ENCODE measurements at places on chromosomes 11 and 22.

- DNase-seq: no peak
Observed at GRCh38 chr11:75633409-75634066, 35.3 kb downstream of the MAP6 start.

DNA sequence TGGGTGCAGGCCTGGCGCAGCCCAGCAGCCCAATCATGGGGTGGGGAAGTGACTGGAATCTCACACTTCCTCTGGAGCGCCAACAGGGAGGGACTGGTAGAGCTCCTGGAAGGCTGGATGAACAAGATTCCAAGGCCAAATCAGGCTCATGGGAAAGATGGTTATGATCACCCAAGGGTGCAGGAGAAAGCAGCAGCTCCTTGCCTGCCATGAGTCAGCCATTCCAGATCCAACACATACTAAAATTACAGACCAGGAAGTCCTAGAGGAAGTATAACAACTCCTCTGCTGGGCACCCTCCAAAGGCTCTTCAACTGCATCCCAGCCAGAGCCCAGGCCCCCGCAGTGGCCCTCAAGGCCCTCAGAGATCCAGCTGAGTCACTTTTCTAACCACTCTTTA is 427.3 kb downstream of the TENM4 start:
- no peak for DNase-seq

DNA sequence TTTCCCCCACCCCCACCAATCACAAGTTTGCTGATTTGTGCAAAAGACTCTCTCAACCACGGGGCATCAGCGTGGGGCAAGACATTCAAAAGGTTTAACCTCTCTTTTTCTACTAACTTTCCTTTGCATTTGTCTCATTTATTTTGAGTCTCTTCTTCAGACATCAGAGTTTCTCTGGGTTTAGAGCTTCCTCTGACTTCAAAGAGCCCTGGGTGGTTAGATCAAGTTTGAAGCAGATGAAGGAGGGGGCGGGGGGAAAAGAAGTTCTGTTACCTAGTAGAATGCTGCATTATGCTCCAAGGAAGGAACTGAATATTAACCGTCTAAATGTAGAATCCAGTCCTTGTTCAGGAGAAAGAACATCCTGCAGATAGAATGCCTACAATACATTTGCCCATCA is 24.5 kb downstream of the GAS2 start:
- no peak for DNase-seq

GRCh38 chr11:42255906-42256305 is 796.5 kb upstream of the LRRC4C start:
- no peak for DNase-seq

GRCh38 chr11:76233196-76233921 is 27.1 kb upstream of the WNT11 start:
- DNase-seq: no peak

DNA sequence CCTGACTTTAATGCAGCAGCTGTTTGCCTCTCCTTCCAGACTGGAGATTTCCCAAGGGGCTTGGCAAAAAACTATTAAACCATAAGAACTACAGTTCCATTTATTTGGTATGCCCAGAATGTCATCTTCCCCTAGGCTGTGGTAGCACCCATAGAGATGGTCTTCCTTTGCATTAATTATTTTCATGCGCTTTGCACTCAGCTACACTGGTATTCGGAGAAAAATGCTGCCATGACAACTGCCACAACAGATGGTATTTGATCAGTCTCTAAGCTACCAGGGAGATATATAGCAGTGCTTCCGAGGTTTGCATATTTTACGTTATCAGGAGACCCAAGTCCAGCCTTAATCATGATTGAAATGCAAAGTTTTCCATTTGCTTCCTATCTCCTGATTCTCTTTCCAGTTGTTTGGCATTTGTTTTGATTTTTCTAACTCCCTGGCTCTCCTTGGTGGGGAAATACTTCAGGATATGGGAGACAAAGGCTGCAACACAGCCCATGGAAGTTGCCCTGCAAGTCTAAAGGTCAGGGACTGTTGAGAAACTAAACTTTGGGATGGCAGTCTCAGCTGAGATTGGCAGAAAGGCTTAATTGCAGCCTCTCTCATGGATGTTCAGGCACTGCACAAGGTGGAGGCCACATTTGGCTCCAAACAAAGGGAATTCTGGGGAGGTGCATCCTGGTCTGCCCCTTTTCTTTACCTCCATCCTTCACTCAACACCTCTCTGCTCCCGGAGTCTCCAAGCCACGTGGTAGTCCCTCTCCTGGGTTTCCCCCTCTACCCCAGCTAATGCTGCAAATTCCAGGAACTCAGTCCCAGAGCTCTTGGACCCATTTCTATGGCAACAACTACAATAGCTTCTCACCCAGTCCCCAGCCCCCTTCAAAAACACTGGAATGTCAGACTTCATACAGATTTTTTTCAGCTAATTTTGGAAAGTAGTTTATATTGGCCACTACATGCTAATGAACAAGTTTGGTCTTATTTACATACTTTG is 151.8 kb downstream of the NAV2 start:
- DNase-seq: no peak

DNA sequence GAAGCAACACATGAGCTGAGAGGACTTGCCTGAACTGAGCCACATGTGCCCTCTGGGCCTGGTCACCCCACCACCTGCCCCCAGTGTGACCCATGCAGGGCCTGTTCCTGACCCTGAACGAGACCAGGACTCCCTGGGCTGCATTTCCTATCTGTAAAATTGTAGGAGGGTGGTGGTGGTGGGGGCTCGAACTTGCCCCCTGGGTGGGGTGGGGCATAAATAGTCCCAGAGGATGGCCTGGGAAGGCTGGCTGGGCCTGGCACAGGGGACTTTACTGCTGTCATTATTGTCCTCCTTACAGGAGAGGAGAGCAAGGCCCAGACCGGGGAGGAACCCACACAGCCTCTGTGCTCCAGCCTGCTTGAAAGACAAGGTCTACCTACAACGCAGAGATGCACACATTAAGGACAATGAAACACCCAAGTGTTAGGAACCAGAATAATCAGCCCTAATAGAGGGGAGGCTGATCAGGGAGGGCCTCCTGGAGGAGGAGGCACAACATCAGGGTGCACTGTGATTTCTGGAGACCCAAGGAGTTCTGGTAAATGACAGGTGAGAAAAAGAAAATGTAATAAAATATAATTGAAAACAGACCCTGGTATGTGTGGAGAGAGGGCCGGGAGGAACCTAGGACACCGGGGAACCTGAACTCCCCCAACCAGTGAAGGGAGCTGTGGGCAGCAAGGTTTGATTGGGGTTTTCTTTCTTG is 2.8 kb upstream of the AIFM3 start:
- DNase-seq: no peak

GRCh38 chr11:1197431-1197885 is 25.4 kb upstream of the MUC5B start:
- no peak for DNase-seq

DNA sequence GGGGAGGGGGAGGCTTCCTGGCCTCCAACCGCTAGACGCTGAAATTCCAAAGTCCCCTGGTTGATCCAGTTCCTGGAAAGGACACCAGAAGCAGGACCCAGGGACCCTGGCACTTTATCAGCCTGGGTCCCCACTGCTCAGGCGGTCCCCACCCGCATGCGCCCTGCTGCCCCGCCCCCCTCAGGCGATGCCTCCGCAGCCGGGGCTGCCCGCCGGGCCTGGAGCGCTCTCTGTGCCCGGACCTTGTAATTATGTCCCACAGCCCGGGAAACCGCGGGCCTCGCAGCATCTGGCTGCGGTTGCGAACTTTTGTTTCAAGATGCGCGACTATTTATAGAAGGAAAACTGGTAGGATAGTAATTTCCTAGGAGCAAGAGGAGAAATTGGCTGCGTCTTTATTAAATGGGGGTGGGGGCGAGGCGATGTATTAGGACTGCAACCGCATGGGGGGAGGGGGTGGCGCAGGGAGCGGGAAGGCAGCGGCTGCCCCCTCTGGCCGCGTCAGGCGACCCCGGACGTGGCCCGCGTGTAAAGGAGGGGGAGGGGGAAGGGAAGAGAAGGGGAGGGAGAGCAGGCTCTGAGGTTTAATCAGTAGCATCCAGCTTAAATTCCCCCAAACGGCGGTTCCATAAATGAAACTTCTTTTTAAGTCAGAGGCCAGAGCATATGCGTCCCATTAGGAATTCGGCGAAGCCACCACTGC is 6.1 kb downstream of the WNT7B start:
- no peak for DNase-seq

GRCh38 chr22:45224988-45225731 is 15.5 kb downstream of the KIAA0930 start:
- no peak for DNase-seq

DNA sequence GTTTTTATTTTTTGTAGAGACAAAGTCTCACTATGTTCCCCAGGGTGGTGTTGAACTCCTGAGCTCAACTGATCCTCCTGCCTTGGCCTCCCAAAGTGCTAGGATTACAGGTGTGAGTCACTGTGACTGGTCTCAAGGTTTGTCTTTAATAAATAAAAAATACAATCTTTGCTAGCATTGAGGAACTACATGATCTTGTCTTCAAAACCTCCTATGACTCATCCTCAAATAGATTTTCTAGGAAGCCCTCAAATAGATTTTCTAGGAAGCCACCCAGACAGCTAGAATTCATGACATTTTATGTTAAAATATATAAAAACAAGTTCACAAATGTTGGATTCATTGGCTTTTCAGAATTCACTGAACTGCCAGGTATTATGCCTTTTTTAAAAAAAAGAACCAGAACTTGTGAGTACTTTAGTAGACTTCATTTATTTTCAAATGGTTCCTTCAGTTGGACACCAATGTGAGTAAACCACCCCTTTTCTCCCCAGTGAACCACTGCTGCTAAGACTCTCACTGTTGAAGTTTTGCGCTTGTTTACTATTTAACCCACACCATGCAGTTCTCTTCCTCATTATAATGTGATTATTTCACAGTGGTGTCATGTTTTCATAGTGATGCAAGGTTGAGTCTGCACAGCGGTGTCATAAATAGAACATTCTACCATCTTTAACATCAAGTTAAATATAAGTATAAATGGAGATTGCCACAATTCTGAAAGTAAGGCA is 303.9 kb downstream of the CASP12 start:
- DNase-seq: no peak

- DNase-seq: no peak
Observed at GRCh38 chr22:48084041-48084728, 1321.7 kb downstream of the TBC1D22A start.

DNA sequence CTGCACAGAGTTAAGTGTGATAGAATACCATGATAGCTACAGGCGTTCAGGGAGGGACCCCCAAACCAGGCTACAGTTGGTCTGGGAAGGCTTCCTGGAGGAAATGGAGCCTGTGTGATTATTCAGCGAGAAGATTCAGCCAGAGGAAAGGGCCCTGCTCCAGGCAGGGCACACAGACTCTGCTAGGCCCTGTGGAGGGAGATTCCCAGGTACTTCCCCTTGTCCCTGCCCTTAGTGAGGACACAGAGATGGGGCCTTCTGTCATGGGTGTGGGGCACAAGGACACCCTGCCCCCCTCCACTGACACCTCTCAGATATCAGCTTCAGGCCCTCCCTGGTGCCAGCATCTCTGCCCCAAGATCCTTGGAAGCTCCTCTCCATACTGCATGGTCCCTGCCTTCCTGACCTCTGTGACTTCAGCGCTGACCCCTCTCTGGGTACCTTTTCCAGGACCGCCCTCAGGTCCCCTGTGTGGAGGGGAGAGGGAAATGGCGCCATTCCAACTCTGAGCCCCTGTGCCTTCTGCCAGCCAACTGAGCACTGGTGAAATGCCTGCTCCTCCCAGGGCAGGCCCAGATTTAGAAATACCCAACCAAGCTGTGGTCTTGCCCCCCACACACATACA is 12.6 kb upstream of the POU2F3 start:
- DNase-seq: no peak

DNA sequence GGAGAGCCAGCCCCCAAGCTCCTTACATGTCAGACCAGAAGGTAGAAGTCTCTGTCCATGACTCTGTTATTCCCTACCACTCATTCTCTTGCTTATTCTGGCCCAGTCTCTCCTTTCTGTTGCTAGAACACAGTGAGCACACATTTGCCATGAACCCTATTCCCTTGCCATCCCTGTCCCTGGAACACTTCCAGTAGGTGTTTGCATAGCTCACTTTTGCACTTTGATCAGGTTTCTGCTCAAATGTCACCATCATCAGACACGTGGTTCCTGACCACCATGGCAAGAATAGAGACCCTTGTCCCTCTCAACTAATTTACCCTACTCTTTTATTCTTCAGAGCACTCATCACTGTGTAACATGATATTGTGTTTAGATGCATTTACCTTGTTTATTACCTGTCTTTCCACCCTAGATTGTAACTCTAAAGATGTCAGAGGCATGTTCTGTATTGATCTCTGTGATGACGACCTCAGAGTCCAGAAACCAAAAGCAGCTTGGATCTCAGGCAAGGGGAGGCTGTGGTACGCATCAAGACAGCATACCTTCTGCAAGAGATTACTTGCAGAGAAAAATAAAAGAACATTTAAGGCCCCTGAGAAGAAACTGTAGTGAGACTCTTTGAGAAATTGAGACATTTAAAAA is 606.4 kb downstream of the OPCML start:
- DNase-seq: no peak

- DNase-seq: no peak
Observed at GRCh38 chr22:48820481-48821345, 1007.0 kb downstream of the BRD1 start.

GRCh38 chr11:33920838-33921613 is 29.1 kb upstream of the LMO2 start:
- DNase-seq: no peak

GRCh38 chr11:132177106-132177505 is 806.7 kb downstream of the NTM start:
- DNase-seq: no peak

GRCh38 chr22:21694795-21695429 is 29.1 kb downstream of the PPIL2 start:
- no peak for DNase-seq

- no peak for DNase-seq
Observed at GRCh38 chr11:12019337-12019736, 10.9 kb upstream of the DKK3 start.

DNA sequence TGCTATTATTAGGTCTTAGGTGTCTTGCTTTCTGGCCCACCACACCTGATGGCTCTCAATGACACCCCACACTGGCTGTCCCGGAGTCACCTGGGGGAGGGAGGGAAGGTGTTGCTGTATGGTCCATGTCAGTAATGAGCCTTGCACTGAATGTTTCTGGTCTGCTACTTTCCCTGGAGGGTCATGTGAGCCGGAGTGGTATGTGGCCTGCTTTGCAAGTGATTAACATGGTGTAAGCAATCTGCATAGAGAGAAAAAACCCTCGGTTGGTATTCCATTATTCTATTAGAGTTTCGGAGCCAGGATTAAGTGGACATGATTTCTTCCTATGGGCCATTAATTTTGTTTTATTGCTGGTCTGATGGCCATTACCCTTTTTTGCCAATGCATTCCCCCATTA is 63.9 kb downstream of the PKNOX2 start:
- no peak for DNase-seq

DNA sequence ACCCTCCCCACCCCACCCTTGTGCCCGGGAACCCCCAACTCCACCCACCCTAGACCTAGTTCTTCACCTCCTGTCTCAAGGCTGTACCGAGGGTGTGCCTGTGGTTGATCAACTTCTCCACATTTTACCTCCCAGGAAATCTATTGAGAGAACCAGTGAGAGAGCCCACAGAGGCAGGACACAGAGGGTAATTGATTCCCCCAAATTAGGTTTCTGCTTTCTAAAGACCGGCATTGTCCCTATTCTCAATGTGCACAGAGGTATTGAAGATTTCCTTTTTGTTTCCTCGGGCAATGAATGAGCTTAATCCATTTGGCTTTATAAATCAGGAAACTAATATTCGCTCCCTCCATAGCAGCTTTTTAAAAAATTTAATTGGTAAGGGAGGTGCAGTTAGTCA is 6.0 kb upstream of the LMO1 start:
- DNase-seq: no peak
